ENCODE measurements at places on chromosomes 1 and 21.

DNA sequence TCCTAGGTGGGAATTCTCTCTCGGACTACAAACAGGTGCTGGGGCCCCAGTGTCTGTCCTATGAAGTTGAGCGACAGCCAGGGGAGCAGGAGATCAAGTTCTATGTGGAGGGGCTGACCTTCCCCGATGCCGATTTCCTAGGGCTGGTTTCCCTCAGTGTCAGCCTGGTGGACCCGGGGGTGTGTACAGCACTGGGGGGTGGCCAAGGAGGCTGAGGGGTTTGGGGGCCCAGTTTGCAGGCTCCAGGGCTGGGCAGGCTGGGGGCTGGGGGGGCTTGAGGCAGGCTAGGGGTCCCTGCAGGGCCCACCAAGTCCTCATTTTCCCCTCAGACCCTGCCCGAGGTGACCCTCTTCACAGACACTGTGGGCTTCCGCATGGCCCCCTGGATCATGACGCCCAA is 20.3 kb upstream of the PADI3 start:
- DNase-seq = no peak

DNA sequence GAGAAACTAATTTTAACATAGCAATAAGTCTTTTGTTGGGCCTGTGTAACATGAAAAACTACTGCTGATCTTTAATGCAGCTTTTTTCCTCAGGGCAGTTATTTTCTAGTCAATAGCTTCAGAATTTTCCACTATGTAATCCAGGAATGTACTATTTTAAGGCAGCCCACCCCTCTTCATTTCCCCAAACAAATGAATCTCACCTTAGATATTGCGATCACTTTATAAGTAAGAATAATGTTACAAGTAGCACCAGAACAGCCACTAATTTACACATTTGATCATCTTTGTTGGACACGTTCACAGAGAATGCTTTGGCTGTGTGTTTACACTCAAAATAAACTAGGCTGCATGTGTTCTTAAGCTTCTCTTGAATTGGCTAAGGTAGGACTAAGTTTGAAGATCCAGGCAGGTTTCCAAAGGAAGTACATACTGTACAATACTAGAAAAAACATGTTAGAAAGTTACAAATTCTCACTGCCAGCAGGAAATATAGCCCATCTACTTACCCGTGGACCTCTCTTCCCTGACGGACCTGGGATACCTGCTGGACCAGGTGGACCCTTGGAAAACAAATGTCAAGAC is 41.7 kb downstream of the COL24A1 start:
- DNase-seq = no peak

GRCh38 chr1:192272732-192273131 is 44.1 kb upstream of the RGS21 start:
- no peak for DNase-seq

GRCh38 chr1:9782116-9782751 is 41.5 kb downstream of the CLSTN1 start:
- no peak for DNase-seq

GRCh38 chr1:161398900-161399256 is 31.2 kb upstream of the CFAP126 start:
- DNase-seq = no peak

- DNase-seq = no peak
These were observed 30.4 kb downstream of the FHAD1 start for GRCh38 chr1:15277447-15277838.

DNA sequence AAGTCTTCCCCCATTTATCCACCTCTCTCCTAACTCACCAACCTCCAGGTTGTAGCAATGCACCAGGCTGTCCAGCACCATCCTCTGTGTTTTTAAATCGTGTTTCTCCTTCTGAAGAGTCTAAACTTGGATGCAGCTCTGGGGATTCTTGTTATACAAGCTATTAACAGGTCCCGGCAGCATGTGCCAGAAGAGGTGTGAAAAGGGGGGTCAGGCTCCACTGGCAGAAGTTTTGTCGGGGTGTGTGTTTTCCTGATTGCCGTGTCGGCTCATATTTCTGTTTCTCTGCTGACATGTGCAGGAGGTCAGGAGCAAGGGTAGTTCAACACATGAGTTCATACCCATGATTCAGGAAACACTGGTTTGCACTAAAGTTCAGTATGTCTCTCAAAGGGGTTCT is 658.6 kb upstream of the CAMK1G start:
- no peak for DNase-seq

DNA sequence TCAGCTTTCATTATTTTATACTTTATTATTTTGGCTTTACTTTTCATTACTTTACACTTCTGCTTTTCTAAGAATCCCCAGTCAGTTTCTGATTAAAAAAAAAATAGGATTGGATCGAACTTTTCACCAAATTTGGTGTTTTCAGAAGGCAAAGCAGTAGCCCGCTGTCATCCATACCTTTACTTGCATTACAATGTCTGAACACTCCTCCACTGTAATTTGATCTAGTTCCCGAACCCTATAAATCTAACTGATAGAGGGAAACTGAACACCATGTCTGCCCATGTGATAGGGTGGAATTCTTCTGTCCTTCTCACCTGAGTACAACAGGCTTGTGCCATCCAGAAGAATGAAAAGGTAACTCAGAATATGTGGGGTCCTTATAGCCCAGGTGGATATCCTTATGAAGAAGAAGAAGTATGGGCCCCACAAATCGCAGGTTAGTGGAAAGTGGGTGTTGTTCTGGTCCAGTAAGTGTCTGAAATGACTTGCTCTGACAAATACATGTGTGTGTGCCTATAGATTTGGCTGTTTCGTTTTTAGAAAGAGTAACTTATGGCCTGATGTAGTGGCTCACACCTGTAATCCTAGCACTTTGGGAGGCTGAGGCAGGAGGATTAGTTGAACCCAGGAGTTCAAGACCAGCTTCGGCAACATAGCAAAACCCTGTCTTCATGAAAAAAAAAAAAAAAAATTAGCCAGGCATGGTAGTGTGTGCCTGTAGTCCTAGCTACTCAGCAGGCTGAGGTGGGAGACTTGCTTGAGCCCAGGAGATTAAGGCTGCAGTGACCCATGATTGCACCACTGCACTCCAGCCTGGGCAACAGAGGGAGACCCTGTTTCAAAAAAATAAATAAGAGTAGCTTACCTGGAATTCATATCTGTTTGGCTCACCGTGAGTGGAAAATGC is 26.6 kb upstream of the CDC14A start:
- no peak for DNase-seq

DNA sequence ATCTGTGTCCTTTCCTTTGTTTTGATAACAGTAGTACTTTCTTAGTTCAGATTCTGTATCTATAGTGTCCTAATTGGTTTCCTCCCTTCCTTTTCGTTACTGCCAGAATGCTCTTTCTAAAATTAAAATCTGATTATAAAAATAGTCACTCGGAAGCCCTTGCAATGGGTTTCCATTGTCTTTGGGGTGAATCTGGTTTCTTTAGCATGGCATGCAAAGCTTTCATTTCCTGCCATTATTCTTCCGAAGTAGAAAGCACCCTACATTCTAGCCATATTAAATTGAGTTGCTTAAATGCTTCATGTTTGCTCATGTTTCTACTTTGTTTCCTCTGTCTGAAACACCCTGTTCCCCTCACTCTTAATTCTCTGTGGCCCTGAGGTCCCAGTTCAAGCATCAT is 53.2 kb upstream of the MACF1 start:
- no peak for DNase-seq

DNA sequence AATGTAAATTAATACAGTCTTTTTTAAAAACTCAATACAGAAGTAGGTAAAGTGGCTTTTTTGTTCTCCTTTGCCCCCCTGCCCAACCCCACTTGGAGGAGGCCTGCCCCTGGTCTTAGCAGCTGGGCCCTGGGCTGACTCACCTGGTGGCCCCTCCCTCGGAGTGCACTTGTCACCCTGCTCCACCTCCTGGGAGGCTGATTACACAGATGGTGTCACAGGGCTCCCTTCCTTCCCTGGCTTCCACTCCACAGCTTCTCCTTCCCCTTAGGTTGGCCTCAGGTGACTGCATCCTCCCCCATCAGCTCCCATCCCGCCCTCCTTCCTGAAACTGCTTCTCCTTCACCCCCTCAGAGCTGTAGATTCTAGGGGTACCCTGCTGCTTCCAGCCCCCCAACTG is 11.7 kb upstream of the CAPN9 start:
- DNase-seq = no peak

- no peak for DNase-seq
These were observed 34.9 kb upstream of the ZNF362 start for GRCh38 chr1:33221385-33221758.

GRCh38 chr1:20530306-20530705 is 22.1 kb upstream of the FAM43B start:
- DNase-seq = no peak

- DNase-seq = no peak
These were observed 281.3 kb upstream of the C1orf105 start for GRCh38 chr1:172139196-172139595.

GRCh38 chr1:167792188-167792565 is 70.4 kb downstream of the MPZL1 start:
- DNase-seq = no peak

All from Ammon's horn (tissue), 1 donor.